Muscle of back (tissue), 13 donors: ENCODE measurements at places on chromosomes 13 and 19. TPM values are rescaled to one million over a fixed set of nuclear protein-coding genes. Genes with fewer than 3 reads are reported as not detected.
A peak's percentile ranks its signal among the peaks of the same experiment; 100 is the strongest.

DNA sequence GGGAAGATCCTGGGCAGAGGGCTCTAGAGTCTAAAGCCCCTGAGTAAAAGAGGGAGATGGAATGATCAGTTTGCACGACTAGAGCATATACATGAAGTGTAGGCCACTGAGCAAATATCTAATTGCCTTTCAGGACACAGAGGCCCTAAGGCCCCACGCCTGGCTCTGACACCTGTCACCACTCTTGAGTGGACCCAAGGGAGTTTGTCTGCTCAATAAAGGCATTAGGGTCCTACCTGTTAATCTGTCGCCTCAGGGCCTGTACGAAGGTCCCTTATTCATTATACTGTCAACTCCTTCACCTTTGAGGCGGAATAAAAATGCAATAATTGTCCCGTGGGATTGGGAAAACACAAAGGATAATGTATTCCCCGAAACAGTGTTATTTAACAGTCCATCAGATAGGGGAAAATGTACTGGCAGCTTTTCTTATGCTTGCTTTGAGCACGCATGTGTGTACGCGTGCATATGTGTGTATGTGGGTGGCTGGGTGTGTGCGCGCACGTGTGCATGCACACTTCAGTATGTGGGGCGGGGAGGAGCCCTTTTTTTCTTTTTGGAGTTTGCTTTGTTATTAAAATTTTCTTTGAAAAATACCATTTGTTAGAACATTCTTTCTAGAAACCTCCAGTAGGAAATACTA, 161.8 kb upstream of the SERP2 start:
- DNase-seq = no peak

- peak; percentile 52 for DNase-seq
These were observed 285.0 kb upstream of the SLC10A2 start for GRCh38 chr13:103351035-103351828.

DNA sequence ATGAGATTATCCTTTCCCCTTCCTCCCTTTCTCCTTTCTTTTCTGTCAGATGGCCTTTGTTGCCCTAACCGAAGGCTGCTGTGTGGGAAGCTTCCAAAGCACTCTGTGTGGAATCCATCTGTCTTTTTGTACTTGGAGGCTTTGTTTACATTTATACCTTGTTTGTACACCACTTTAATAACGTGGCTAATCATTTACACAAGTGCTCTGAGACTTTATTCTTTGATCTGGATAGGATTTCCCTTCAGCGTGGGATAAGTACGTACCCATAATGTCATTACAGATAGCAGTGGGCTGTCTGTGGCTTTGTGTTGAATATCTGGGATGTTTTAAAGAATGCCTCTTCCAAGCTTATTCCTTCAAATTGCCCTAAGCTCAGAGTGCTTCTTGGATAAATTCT, 684.7 kb upstream of the SLITRK5 start:
- DNase-seq = no peak

DNA sequence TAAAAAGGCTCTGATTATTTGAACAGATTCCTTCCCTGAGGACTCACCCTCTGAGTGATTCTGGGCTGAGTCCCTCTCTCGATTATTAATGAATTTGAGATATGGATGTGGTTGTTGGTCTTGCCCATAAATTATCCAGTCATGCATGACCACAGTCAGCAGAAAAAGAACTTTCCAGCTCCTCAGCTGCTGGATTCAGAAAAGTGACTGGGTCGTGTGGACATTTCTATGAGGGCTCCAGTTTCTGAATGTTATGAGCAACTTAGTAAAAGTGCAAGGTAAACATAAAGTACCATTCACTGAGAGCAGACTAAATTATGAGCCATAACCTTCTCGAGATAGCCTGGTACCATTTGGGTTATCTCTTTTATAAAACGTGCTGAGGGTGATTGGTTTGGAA, 100.1 kb upstream of the CLDN10 start:
- DNase-seq = no peak

DNA sequence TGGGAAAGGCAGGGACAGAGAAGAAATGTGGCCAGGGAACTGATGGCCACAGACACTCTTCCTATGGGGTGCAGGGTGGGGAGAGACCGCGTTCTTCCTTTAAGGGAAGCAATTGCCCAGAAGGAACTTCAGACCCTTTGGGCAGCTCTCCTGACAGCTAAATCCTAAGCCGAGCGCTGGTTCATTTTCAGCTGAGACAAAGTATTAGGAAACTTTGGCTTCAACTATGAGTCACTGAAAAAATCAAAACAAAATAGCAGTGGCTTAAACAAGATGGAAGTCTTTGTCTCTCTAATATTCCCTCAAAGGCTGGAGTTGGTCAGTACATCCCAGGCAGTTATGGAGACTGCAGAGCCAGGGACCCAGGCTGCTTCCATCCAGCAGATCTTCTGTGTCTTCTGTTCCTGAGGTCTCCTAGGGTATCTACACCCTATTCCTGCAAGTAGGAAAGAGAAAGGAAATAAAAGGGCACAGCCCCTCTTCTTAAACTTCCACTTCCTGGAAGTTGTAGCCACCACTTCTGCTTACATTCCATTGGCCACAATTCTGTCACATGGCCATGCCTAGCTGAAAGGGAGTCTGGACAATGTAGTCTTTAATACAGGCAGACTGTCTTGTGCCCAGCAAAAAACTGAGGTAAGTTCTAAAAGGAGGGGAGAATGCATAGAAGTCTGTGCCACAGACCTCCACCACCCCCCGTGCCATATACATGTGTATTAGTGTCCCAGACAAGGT, 163.5 kb downstream of the KATNAL1 start:
- no peak for DNase-seq

GRCh38 chr19:41700381-41701195, 7.8 kb upstream of the CEACAM5 start:
- no peak for DNase-seq

DNA sequence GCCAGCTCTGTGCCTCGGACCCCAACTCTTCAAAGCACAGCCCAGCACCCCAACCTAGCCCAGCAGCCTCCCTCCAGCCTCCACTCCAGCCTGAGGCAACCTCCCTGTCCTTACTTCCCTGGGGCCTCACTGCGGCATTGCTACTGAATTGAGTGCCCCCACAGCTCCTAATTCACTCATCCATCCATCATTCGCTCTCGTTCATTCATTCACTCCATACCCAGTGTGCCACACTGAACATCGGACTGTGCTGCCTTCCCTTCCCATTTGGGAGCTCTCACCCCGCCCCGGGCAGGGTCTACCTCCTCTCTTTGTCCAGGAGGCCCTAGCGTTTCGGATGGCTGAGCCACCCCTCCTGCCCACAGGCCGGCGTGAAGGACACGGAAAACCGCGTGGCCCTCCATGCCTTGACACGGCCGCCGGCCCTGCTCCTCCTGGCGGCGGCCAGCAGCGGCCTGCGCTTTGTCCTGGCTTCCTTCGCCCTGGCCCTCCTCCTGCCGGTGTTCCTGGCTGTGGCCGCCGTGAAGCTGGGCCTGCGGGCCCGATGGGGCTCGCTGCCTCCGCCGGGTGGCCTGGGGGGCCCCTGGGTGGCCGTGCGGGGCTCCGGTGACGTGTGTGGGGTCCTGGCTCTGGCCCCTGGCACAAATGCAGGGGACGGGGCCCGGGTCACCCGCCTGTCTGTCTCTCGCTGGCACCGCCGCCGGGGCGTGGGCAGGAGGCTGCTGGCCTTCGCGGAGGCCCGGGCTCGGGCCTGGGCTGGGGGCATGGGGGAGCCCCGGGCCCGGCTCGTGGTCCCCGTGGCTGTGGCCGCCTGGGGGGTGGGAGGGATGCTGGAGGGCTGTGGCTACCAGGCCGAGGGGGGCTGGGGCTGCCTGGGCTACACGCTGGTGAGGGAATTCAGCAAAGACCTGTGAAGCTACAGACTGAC, 1.3 kb downstream of the NAT14 start:
- DNase-seq = no peak

DNA sequence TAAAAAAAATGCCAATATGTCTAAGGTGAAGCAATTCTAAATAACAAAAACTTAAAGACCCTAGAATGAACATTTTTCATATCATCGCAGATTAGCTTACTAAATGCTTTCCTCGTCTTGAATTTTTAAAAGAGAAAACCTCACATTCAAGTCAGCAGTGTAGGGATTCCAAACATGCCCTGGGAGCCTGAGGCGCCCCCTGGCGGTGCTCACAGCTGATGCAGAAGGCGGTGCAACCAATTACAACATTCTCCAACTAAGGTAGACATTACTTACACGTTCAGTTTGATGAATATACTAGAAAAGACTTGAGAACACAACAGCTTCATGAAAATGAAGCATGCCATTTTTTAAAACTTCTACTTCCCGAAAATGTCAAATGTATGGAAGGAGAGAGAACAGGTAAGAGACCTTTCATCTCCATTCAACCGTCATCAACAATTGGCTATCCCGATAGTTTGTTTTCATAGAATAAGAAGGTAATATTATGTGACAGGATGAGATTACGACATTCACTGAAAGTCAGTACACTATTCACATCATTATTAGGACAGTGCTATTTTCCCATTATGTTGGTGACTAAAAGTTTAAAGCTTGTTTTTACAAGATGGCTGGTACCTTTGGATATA, 304.4 kb downstream of the DCLK1 start:
- no peak for DNase-seq

DNA sequence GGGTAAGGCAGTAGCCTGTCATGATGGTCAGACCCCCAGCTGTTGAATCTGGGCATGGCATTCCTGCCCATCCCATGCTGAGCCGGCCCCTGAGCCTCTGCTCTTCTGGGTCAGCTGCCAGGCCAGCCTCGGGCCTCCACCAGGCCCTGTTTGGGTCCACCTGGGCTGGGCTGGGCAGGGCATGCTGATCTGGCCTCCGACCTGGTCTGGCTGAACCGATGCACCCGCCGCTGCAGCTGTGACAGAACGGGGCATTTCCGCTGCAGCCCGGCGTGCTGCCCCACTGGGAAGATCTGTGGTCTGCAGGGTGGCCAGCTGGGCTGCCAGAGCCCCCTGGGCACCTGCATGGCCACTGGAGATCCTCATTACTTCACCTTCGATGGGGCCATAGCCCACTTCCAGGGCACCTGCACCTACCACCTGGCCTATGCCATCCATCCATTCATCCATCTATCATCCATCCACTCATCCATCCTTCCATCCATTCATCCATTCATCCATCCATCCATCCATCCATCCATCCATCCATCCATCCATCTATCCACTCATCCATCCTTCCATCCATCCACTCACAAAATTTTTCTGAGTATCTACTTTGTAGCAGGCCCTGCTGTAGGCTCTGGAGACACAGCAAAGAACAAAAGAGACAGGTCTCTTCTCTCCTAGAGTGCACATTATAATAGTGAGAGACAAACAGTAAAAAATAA, 21.5 kb upstream of the FXYD3 start:
- DNase-seq = no peak

DNA sequence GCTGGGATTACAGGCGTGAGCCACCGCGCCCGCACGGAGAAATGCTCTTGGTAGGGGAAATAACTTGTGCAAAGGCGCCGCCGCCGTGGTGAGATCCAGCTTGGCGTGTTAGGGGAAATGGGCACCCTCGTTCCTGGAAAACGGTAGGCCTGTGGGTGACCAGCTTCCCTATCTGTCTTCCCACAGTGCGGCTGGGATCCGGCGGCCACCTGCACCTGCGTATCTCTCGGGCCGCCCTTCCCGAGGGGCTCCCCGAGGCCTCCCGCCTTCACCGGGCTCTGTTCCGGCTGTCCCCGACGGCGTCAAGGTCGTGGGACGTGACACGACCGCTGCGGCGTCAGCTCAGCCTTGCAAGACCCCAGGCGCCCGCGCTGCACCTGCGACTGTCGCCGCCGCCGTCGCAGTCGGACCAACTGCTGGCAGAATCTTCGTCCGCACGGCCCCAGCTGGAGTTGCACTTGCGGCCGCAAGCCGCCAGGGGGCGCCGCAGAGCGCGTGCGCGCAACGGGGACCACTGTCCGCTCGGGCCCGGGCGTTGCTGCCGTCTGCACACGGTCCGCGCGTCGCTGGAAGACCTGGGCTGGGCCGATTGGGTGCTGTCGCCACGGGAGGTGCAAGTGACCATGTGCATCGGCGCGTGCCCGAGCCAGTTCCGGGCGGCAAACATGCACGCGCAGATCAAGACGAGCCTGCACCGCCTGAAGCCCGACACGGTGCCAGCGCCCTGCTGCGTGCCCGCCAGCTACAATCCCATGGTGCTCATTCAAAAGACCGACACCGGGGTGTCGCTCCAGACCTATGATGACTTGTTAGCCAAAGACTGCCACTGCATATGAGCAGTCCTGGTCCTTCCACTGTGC, 2.4 kb downstream of the GDF15 start:
- peak; percentile 61 for DNase-seq

- DNase-seq = peak; percentile 21
These were observed 139.9 kb upstream of the PCDH9 start for GRCh38 chr13:67369895-67370660.

GRCh38 chr13:38090913-38091312, 221.3 kb upstream of the TRPC4 start:
- no peak for DNase-seq

- no peak for DNase-seq
These were observed 19.5 kb upstream of the NDUFS7 start for GRCh38 chr19:1364070-1364704.

GRCh38 chr13:113405481-113406300, 41.8 kb upstream of the GRTP1 start:
- DNase-seq = no peak

DNA sequence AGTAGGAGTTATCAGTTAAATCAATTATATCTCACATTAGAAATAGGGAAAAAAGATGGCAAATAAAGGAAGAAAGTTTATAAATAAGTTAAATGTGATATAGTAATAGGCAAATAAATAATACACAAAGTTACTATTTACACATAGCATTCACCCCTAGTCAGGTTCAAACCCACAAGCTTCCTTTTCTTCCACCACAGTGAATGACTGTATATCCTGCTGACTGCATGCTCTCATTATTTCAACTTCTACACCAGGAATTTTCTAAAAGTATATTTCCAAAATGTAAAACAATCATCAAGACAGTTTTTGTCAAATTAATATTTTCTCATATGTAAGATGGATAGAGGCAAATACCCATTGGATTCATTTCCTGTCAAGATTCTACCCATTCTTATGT, 548.6 kb upstream of the SLITRK5 start:
- no peak for DNase-seq

DNA sequence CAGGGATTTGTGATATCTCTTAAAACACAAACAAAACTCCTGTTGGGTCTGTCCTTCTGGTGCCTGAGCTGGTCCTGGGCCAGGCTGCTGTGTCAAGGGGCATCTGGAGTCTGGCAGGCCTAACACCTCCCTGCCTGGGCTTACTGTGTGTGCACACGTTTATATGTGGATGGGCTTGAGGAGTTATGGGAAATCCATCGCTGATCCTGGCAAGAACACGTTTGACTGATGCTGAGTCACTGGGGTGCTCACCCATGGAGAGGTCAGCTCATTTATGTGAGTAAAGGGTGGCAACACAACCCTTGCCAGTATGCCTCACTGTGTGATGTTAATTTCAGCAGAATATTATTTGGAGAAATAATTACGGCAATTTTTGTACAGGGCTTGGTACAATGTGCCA, 44.5 kb upstream of the PCDH8 start:
- DNase-seq = no peak

- no peak for DNase-seq
These were observed 21.7 kb upstream of the RXFP2 start for GRCh38 chr13:31717583-31717982.

The ZNF772 gene
- 8.2 TPM for polyA plus RNA-seq

The LRRC4B gene
- polyA plus RNA-seq = 6.0 TPM

The S1PR5 gene
- 1.1 TPM for polyA plus RNA-seq

The TEX101 gene
- polyA plus RNA-seq = not detected

The PLK5 gene
- 0.80 TPM for polyA plus RNA-seq

The ZNF350 gene
- 9.8 TPM for polyA plus RNA-seq

The CYP2A6 gene
- polyA plus RNA-seq = not detected

The FCER2 gene
- 0.88 TPM for polyA plus RNA-seq

The APC2 gene
- polyA plus RNA-seq = 0.81 TPM

The CERS1 gene
- 32.6 TPM for polyA plus RNA-seq
